ENCODE measurements at places on chromosomes 16 and 17.

DNA sequence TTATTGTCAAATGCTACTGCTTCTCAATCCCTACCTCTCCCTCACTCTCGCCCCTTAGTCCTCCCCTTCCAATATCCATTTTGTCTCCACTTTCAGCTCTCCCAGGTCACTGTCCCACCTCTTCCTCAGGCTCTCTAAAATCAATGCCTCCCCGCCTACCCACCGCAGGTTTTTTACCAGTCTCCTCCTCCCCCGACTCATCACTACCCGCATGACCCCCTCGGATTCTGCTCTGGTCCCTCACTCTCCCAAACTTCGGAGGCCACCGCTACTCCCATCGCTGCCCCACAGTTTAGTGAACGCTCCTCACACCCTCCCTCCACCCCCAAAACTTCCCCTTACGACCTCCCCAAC lies 513 bp downstream of the CRLF3 start:
- DNase-seq, result no peak

DNA sequence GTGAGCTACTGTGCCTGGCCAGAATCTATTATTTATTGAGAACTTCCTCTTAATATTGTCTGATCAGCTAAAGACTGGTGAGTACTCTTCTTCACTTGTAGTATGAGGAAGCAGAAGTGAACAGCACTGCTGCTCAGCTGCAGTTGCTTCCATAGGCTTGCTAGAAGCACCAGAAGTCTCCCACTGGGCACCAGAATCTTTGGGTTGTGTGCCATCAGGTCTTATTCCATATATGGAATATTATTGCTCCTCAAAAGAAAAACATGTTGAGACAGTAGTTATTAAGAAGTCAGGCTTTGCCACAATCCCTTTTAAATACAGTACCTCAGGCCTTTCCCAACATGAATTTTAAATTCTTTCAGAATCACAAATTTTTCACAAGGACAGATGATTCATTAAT lies 17.2 kb downstream of the SNTB2 start:
- DNase-seq, result no peak

DNA sequence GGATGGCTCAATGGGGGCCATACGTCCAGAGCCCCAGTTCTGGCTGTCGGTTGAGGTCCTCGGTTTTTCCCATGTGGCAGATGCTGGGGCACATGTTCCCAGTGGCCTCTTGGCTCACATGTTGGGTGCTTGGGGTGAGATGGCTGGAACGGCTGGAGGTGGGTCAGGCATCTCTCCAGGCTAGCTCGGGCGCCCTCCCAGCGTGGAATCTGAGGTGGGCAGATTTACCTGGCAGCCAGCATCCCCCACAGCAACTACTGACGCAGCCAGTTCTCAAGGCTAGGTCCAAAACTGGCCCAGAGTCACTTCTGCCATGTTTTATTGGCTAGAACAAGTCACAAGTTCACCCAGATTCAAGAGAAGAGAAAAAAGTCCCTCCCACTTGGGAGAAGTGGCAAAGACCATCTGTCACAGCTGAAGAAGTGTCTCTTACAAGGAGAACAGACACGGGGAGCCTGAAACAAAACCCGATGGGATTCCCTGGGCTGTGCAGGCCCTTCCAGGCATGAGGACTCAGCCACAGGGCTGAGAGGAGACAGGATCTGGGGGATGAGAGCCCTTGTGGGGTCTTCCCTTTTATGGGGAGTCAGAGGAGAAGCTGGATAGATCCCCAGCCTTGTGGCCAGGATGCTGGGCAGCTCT lies 15.2 kb downstream of the ACE start:
- no peak for DNase-seq

DNA sequence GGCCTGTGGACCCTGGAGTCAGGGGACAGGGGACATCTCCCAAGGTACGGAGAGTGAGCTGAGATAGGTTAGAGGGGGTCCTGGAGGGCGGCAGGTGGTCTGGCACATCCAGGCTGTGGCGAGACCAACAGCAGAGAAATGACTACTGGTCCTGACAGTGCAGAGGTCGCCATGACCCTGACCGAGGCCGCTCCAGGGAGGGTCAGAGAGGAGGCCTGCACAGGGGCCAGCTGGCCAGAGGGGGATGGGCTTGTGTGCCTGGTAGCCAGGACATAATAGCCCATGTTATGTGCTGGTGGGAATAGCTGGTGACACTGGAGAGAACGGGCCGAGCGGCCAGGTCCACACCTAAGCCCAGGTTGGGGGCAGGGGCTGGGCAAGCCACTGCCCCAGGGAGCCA lies 40.6 kb upstream of the ZC3H18 start:
- no peak for DNase-seq

GRCh38 chr16:82358606-82359221 lies 188.7 kb upstream of the MPHOSPH6 start:
- no peak for DNase-seq

DNA sequence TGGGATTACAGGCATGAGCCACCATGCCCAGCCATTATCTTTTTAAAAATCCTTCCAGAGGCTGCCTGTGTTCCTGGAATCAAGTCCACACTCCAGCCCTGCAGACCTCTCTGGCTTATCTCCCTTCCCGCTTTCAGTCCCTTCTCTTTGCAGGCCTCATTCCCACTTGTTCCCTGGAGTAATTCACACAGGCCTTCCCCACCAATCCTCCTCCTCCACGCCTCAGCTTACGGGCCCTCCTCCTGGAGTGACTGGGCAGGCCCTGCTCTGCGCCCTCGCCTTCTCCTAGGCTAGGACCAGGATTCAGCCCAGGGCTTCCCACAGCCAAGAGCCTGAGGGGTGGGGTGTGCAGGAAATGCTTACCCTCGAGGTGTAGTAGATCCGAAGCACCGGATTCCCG lies 2.8 kb downstream of the CDIPT start:
- DNase-seq, result no peak

- DNase-seq, result no peak
Observed at GRCh38 chr16:23519282-23519681, 9.0 kb upstream of the GGA2 start.

GRCh38 chr17:29054835-29055234 lies 11.9 kb downstream of the PIPOX start:
- no peak for DNase-seq

DNA sequence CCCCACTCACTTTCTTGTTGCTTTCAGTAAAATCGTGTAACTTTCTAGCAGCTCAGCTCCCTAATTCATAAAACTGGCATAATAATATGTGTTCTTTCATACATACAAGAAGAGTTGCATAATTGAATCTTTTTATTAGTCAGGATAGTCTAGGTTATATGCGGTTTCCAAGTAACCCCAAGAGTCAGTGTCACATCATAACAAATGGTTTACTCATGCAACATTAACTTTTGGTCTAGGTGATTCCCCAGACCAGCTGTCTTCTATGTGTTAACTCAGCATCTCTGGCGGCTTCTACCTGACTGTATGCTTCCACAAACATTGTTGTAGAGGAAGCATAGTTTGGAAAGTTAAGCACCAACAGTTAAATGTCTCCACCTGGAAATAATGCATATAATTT lies 1000.4 kb downstream of the CDH11 start:
- no peak for DNase-seq

GRCh38 chr17:416293-417206 lies 63.9 kb upstream of the RPH3AL start:
- DNase-seq, result no peak

GRCh38 chr17:55555772-55556171 lies 44.5 kb upstream of the SMIM36 start:
- no peak for DNase-seq

DNA sequence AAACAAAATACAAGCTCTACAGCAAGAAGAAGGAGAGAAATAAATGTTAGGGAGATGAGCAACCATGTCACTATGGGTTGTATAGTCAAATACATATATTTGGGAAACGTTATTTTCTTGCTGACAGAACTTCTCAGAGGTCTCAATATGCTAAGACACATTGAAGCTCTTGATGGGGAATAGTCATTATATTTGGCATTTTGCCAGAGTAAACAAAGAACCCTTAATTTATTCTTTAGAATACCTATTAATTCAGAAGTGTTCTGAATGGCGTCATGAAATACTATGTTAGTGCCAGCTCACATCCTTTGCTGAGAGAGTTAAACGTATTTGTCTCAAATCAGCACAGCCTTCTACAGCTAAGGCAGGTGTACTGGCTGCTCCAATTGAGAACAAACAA lies 458.9 kb downstream of the CDH13 start:
- DNase-seq, result no peak

DNA sequence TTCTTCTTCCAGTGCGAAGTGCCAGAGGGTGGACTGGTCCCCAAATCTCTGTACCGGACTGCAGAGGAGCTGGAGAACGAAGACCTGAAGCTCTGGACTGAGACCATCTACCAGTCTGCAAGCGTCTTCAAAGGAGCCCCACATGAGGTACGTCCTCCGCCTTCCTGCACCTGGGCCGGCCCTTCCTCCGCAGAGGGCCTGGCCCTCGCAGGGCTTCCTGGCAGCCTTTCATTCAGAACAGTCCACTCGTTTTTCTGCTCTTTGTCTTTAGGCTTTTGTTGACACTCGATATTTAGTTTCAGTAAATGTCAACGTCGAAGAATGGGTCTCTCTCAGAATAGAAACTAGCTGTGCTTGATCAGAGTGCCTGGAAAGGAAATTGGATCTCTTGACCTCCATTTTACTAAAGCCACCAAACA lies 68.6 kb downstream of the SEC14L1 start:
- no peak for DNase-seq

- no peak for DNase-seq
Observed at GRCh38 chr17:17050346-17051345, 8.4 kb downstream of the MPRIP start.

- no peak for DNase-seq
Observed at GRCh38 chr17:72110942-72111318, 9.9 kb upstream of the SOX9 start.

- DNase-seq, result peak; percentile 67
Observed at GRCh38 chr17:12627177-12627629, 38.5 kb upstream of the MYOCD start.

GRCh38 chr17:29643817-29644160 lies 21.1 kb upstream of the CORO6 start:
- DNase-seq, result no peak

DNA sequence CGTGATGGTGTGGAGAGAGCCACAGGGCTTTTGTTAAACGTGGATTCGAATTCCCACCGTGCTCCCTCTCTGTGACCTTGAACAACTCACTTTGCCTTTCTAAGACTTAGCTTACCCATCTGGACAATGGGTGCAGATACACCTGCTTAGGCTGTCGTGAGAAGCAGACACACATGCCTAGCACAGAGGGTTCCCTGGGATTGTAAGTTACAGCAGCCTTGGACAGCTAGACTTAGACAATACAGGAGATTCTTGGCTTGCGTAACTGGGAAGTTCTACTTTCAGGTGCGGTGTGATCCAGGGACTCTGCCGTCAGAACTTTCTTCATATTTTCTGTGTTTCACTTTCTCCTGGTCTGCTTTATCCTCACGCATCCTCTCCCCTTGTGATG lies 127.0 kb downstream of the ABCC1 start:
- no peak for DNase-seq

- DNase-seq, result peak; percentile 1
Observed at GRCh38 chr16:23026784-23027362, 122.4 kb downstream of the USP31 start.

GRCh38 chr16:84610376-84610775 lies 7.5 kb downstream of the COTL1 start:
- DNase-seq, result no peak

DNA sequence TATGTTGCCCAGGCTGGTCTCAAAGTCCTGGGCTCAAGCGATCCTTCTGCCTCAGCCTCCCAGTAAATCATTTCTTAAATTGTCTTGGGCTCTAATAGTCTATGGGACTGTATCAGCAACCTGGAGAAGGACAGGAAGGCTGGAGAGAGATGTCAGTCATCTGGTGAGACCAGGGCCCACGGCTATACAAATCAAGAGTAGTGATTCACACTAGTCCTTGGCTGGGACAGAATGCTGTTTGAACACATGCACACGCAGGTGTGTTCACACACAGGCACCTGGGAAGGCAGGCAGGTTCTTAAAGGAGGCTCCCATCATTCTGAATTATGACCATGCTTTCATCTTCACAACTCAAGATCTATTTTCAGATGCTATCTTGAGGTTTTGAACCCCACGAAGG lies 14.1 kb downstream of the NQO1 start:
- DNase-seq, result no peak

DNA sequence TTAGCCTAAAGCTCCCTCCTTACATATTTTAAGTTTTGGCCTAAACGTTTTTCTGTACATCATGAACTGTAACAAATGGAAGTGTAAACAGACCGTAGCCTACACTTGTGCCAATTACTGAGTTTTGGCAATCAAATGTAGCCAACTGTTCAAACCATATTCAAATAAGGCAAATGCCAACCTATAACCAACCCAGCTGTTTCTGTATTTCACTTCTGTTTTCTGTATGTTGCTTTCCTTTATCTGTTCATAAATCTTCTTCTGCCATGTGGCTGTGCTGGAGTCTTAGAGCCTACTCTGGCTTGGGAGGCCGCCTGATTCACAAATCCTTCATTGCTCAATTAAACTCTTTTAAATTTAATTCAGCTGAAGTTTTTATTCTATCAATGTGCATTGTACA lies 6.9 kb upstream of the C16orf78 start:
- DNase-seq, result no peak

DNA sequence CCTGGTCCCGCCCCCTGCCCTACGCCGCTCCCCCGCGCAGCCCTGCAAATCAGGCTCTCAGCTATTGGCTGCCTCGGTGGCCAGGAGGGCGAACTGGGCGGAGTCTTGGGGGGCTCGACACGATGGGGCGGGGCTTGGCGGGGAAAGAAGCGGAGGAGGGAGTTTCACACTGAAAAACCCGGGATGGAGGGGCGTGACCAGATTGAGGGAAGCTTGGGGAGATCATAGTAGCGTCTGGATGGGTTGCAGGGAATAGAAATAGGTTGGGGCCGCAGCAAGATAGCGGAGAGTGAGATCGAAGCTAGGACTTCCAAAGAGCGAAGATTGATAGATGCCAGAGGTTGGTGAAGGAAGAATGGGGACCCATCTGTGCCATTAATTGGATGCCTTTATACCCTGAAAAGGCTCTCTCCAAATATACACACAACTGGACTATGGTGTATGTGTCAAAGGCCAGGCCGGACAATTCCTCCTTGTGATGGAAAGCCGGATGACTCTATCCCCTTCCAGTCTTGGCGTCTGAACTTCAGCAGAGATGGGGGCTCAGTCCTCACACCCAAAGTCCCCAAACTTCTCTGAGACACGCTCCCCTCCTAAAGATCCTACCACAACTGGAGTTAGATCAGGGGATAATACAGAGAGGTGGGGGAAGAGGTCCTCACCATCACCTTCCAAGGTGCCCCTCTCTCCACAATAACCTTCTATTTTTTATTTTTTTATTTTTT lies 376 bp upstream of the STAC2 start:
- DNase-seq, result no peak

Measured in smooth muscle cell of the brain vasculature (primary cell).